ENCODE measurements at places on chromosomes 4 and X.
A peak's percentile ranks its signal among the peaks of the same experiment; 100 is the strongest.

DNA sequence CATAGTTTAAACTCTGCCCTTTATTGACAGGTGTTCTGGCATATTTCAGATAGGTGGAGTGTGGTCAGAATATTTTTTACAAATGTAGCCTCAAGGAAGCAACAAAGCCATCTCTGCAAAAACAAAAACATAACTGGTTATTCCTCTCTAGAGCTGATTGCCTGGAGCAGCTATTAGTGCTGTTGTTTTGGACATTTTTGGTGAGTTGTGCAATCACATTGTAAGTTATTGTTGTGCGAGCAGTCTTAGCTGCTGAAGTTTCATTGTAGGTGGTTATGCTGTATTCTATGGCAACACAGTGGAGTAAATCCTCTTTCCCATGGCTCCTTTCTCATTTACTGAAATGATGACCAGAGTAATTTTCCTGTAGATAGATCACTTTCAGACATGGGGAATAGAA is 1413.0 kb downstream of the PCDH7 start:
- no peak for DNase-seq

- no peak for DNase-seq
Measured at GRCh38 chr4:180925805-180926204, 1317.4 kb upstream of the TENM3 start.

DNA sequence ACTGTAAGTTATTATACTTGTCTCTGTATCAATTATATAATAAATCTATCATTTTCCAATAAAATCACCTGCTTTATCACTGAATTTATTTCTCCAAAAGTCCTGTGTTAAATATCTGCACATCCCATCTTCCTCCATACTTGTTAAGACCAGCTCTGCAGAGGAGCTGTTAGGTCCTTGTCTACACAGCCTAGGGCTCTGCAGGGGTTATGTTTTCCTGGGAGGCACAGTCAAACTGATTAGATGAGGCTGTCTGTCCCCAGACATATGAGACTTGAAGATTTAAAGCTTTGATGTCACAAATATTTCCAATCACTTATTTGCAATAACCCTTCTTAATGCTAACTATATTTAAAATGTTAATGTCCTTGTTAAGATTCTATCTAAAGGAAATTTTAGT is 446.8 kb downstream of the TRAM1L1 start:
- no peak for DNase-seq

- DNase-seq, result peak; percentile 52
Measured at GRCh38 chrX:102832661-102833060, 104.4 kb upstream of the RAB40AL start.

- DNase-seq, result no peak
Measured at GRCh38 chrX:143633461-143634308, 2.2 kb downstream of the SLITRK4 start.

DNA sequence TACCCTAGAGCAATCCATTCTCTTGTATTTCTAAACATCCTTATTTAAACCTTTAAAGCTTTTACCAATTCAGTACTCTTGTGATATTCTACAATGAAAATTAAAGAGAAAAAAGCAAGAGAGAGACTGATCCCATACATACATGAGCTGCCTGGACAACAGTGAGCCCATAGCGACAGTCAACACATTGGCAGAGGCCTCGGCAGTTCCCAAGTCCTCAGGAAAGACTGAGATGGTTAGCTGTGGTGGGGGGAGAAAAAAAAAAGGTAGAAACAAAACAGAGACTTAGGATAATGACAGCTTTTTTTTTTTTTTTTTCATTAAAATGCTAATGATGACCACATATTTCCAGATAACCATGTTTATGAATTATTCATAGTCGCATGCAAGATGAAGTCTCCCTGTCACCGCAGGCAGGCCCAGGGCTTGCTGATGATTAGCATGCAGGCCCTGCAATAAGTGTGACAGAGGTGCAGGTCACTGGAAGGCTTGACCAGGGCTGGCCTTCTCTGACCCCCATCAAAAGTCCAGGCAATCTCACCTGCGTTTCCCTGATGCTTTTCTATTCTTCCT is 148.8 kb downstream of the APBB2 start:
- no peak for DNase-seq

DNA sequence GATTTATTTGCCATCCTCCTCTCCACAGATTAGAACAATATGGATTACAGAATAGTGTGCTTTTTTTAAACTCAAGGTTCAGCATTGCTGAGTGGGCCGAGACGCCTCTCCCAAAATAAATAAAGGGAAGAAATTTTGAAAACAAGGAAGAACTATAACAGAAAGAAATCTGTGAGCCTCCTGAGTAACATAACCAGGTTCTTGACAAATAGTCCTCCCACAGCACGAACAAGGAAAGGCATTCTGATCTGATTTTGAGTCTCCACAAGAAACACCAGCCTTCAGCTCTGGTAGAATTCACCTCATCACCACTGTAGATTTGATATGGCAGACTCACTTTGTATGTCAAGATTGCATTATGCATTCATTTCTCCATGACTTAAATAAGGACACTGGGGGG is 173.6 kb downstream of the HHIP start:
- no peak for DNase-seq

DNA sequence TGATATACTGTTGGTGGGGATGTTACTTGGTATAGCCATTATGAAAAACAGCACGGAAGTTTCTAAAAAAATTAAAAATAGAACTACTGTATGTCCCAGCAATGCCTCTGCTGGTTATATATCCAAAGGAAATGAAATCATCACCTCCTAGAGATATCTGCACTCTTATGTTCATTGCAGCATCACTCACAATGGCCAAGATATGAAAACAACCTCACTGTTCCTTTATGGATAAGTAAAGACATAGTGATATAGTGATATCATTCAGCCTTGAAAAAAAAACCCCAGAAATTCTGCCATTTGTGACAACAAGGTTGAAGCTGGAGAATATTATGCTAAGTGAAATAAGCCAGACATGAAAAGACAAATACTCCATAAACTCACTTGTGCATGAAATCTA is 543.8 kb upstream of the SLIT2 start:
- DNase-seq, result no peak

DNA sequence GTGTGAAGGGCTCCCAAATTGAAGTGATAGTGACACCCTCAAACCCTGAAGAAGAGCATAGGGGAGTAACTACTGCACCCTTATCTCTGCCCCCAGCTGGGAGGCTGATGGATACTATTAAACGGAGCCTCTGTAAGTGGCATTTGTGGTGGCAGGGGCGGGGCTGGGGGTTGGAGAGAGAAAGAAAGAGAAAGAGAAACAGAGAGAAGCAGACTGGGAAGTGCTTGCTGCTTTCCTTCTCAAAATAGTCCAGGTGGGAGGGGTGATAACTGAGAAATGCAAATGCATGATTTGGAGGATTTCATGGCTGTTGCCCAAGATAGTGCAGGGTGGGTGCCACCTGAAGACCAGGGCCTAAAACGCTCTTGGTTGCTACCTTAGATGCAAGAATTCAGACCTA is 253.5 kb upstream of the GATB start:
- DNase-seq, result no peak

DNA sequence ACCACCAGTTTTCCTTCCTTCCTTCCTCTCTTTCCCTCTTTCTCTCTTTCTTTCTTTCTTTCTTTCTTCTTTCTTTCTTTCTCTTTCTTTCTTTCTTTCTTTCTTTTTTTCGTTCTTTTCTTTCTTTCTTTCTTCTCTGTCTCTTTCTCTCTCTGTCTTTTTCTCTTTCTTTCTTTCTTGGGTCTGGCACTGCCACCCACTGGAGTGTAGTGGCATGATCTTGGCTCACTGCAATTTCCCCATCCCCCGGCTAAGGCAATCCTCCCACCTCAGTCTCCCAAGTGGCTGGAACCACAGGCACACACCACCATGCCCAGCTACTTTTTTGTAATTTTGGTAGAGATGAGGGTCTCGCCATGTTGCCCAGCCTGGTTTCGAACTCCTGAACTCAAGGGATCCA is 51.6 kb upstream of the NHS start:
- DNase-seq, result no peak

DNA sequence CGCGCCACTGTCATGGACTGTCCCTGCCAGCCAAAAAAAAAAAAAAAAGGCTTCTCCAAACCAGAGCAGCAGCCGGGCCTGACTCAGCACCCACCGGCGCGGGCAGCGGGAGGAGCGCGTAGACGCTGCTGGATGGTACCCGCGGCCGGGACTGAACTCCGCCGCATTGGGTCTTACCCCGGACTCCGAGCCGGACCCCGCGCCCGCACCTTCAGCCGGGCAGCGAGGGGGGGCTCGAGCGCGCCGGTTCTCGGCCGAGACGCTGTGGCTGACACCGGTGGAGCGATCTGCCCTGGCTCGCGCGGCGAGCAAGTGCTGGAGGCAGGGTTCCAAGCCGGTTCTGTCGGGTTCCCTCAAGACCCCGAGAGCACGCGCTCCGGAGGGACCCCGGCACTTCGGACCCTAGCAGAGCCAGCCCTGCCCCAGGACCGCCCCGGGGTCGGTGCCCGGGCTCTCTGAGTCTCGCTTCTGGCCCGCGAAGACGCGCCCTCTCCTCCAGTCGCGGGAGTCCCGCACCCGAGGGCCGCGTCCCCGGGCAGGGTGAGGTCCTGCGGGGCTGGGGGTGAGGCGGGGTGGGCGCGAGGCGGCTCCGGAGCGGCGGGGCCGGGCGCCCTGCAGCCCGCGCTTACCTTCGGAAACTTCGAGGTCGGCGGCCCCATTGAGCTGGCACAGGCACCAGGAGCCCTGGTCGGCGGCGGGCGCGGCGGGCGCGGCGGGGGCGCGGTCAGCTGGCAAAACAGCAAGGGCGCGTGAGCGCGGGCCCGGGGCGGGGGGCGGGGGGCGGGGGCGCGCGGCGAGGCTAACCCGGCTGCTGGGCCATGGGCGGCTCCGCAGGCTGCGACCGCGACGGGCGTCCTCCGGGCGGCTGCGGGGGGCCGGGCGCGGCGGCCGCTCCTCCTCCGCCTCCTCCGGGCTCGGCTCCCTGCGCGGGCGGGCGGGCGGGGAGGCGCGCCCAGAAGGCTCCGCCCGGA is 11.8 kb upstream of the MAN2B2 start:
- no peak for DNase-seq

- DNase-seq, result peak; percentile 10
Measured at GRCh38 chrX:56268888-56269287, 36.7 kb downstream of the KLF8 start.

DNA sequence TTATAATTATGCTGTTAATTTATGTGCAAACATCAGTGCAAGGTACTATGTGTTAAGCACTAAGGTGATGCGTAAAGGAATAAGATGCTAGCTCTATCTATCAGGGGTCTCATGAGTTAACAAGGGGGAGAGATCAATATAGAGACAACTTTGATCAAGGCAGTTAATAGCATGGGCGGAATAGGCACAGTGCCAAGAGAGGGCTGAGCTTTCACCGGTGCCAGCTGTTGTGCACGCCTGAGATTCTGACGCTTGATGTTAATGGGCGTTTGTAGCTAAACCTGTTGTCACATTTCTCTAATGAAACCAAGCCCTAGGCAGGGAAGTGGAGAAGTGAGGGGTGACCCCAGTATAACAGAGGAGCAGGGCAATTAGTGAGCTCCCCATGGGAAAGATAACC is 86.0 kb upstream of the NMU start:
- DNase-seq, result no peak

- no peak for DNase-seq
Measured at GRCh38 chr4:109752525-109752924, 22.7 kb upstream of the PLA2G12A start.

- peak; percentile 36 for DNase-seq
Measured at GRCh38 chr4:93764639-93765246, 63.8 kb upstream of the ATOH1 start.

DNA sequence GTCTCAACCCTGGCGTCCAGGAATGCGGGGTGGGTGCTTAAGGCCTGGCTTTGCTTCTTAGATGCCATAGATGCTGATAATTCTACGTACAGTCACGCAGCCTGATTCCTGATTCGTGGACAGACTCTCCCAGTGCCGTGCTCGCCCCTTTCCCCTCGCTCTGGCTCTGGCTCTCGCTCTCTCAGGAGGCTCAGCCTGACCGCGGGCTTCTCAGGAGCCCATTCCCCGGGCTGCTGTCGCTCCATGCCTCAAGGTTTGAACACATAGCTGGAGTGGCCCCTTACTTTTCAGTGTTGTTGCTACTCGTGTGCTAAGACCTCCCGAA is 59.2 kb upstream of the ZC4H2 start:
- DNase-seq, result no peak

DNA sequence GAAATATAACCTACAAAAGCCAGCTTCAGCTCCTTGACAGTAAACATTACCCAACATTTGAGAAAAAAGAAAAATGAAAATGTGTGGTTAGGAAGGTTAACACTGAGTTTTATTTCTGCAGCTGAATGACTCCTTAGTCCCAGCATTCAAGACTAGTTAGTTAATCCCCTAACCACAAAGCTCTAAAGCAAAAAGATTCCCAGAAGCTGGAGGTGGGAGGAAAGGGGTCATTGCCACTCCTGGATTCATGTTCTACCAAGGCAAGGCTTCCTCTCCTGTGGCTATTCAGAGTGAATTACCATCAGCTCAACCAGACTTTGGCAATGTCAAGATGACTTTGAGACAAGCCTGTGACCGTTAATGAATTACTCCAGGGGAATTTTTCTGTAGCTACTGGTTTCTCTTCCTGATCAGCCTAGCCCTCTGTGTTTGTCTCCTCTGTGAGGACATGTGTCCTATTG is 63.6 kb downstream of the HADH start:
- no peak for DNase-seq

Data from foreskin keratinocyte (primary cell).